ENCODE measurements at places on chromosomes 5 and 9.

DNA sequence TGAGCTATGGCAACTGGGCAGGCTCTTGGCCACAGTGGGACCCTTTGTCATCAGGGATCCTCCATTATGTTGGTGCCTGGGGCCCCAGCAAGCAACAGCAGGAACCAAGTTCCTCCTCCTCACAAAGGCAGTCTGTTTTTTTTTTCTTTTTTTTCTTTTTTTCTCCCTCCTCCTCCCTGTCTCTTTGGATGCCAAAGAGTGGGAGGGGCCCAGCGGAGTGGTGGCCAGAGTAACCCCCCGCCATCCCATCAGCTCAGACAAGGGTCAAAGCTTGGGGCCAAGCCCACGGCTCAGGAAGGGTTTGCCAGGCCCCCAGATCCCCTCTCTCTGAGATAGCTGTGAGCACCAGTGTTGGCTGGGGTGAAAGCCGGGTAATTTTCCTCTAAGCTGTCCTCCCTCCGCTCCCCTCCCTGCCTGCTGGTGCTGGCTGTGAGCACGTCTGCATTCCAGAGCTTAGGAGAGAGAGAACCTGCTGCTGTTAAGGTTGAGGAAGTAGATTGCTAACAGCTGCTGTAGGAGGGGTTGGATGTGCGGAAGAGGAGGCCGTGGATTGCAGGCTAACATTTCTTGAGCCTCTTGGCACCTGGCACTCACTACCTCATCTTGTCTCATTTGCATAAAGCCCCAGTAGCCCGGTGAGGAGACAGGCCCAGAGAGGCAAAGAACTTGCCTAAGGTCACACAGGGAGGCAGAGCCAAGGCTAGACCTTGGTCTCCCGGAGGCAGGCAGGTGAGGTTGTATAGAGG is 21.2 kb downstream of the GSN start:
- no peak for DNase-seq

DNA sequence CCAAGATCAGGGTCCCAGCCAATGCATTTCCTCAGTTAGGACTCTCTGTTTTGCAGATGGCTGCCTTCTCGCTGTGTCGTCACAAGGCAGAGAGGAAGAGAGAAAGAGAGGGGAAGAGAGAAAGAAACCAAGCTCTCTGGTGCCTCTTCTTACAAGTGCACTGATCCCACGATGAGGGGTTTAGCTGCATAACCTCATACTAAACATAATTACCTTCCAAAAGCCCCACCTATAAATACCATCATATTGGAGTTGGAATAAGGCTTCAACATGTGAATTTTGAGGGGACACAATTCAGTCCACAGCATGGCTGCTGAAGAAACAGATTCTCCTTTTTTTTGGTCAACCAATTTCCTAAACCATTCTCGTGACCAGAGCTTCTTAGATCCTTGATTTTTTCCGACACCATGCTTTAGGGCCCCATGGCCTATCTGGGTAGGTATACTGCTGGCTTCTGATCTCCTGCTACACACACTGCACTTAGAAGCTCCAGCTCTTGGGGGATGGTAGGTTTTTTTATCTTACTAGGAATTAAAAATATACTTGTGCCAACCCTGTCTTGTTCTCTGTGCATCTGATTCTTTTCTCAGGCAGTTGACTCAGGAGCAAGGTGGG is 5.1 kb downstream of the CAMK4 start:
- no peak for DNase-seq

DNA sequence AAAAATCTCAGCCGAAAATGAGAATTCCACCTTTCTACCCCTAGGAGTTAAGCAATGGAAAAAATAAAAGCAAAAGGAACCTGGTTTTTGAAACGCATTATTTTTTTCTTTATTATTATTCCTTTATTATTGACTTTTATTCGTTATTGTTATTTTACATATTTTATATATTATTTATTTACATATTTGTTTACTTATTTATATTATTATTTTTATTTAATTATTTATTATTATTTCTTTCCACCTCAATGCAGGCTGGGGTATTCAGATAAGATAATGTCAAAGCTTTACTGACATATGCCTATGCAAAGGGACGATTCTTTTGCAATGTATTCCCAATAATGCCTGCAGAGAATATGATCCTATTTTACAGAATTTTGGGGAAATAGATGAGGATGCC is 16.7 kb downstream of the UGT3A2 start:
- no peak for DNase-seq

DNA sequence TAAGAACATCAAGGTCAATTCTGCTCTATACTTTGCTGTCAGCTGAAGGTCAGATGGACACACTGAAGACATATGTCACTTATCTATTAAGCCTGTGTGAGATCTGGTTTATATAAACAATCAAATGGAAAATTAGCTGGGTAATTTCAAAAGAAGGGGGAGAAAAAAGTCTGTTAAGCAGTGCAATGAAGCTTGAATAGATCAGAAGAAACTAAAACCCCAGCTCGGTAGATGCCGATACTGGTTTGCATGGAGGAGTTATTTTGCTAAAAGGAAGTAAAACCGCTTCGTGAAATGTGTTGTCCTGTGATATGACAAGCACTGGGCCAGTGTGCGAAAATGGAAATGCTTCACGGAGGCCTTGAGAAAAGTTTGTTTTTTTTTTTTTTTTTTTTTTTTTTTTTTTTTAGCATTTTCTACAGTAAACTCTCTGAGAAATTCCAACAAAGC is 148.8 kb downstream of the MEF2C start:
- no peak for DNase-seq

Measured in left renal pelvis (tissue), 4 donors.